ENCODE measurements at places on chromosomes 11 and 22.
A peak's percentile ranks its signal among the peaks of the same experiment; 100 is the strongest.

DNA sequence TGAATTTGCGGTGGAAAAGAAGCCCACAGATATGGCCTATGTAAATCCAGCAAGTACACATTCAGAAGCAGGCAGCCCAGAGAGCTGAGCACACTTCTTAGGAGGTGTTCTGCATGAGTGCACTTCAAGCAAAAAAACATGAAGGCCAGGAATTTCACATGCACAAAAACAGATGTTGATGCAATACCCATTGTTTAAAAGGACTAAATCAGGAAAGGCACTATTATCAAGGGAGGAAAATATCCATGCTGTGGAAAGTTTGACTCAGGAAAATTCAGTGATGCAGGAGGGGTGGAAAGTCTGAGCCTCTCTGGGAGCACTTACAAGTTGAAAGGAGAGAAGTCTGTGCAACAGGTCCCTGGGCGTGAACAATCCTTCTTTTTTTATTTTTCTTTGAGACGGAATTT lies 15.8 kb upstream of the CARS1 start:
- DNase-seq = peak; percentile 42

GRCh38 chr11:36478700-36479329 lies 31.3 kb downstream of the TRAF6 start:
- DNase-seq = peak; percentile 55

DNA sequence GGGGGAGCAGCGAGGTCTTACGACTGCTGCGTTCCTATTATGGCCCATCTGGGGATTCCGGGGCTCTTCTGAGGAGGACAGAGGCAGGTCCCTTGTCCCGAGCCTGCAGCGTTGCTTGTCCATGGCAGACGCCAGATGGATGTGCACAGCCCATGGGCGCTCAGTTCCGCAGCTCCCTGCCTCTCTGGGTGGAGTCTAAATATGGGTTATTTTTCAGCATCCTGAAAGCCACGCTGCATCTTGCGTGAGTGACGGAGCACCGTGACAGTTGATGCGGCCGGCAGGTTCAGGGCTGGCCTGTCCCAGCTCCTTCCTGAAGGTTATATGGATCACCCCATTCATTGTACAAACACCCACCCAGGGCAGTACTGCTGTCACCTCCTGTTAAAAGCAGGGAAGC lies 1169.4 kb downstream of the BRD1 start:
- no peak for DNase-seq

DNA sequence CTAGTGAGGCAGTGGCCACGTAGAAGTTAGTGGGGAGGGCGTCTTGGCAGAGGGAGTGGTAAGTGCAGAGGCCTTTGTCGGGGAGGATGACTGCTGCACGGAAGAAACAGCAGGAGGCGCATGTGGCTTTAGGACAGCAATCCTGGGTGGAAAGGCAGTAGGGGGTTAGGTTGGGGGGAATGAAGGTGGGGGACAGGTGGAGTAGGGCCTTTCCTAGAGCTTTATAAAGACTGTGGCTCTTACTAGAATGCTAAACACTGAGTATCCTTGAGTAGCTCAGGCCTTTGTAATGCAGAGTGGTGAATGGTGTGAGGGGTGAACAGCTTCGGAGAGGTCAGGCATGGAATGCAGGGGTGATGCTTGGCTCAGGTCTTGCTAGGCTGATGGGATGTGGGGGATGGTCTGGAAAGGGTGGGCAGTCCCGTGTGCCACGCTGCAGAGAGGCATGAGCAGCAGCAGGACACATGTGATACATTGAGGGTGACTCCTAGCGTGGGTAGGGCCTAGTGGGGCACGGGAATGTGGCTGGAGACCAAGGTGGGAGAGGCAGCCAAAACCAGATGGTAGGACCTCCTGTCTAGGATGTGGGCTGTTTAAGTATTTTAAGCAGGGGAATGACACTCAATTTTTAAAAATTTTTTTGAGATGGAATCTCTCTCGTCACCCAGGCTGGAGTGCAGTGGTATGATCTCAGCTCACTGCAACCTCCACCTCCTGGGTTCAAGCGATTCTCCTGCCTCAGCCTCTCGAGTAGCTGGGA lies 19.2 kb downstream of the AP2A2 start:
- DNase-seq = peak; percentile 70

DNA sequence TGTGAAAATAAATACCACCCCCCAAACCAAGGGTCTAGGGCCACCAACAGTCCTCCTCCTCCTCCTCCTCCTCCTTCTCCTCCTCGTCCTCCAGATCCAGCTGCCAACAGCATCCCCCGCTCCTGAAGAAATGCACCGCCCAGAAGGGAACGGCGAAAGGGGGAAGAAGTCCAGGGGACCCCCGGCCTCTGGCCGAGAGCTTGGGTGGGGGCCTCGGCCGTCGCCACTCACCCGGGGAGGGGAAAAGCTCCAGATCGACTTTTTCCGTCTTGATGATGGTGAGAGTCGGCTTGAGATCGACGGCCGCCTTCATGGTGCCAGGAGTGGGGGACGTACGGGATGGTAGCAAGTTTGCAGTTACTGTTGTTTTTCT lies 65.7 kb downstream of the ETS1 start:
- no peak for DNase-seq
